Adrenal gland (tissue), 19 donors: ENCODE measurements at places on chromosomes 5 and 9.

DNA sequence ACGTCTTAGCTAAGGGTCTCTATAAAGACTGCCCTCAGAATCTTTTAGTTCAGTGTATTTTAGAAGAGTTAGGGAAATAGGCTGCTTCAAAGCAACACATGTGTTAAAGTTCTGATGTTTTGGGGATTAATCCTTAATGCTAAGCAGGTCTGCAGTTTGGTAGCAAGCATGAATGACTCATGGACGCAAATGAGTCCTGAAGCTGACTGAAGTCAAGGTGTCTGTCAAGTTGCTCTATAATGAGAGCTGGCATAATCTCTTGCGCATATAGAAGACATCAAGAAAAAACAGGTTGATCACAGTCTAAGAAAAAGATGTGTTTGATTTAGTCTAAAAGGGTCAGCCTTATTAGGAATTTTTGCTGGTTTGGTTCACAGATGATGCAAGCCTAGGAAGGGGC lies 630.1 kb downstream of the CDH12 start:
- DNase-seq, result no peak

DNA sequence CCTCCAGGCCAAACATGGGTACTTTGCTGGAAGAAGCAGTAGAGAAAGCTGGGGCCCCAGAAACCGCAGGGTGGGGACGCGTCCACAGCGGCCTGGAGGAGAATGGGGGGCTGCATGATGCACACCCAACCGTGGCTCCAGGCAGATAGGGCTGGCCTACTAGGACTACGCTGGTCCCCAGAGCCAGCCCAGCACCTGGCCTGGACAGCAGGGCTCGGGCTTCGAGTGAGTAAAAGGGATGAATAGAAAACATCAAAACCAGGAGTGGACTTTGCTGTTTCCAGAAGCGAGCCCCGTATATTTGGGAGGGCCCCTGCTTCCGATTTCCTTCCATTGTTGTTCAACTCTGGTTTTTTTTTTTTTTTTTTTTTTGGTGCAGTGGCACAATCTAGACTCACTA lies 30.7 kb downstream of the DBH start:
- no peak for DNase-seq

- DNase-seq, result no peak
Measured at GRCh38 chr5:45109636-45110035, 300.9 kb downstream of the MRPS30 start.

GRCh38 chr5:33684496-33685159 lies 207.2 kb downstream of the ADAMTS12 start:
- DNase-seq, result no peak

DNA sequence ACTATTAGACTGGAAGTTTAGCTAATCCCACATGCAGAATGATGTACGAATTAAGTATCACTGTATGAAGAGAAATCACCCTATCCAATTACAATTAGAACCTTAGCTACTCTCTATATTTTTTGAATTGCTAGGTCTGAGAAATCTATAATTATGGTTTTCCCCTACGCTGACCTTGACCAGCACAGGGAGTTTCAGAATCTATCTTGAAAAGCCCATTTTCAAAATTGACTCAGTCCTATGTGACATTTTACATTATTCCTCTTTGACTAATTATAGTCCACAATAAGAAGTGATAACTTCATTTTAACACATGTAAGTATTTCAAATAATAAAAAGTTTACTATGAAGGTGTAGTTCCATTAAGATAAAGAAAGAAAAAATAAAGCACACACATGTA lies 21.5 kb downstream of the NUDT12 start:
- DNase-seq, result no peak

DNA sequence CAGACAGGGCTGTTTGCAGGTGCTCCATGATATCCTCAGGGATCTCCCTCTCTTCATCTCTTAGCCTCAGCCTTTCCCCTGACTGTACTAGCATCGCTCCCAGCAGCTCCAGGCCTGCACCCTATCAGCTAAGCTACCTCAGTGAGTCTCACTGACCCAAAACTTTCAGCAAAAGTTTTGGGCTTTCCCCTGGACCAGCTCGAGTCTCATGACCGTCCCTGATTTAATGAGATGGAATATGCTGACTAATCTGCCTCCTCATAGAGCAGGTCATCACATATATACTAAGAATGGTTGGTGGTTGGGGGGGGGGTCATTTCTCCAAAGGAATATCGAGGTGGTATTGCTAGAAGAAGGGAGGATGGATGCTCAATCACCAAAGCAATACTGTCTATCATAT lies 151.5 kb downstream of the NR3C1 start:
- DNase-seq, result no peak

DNA sequence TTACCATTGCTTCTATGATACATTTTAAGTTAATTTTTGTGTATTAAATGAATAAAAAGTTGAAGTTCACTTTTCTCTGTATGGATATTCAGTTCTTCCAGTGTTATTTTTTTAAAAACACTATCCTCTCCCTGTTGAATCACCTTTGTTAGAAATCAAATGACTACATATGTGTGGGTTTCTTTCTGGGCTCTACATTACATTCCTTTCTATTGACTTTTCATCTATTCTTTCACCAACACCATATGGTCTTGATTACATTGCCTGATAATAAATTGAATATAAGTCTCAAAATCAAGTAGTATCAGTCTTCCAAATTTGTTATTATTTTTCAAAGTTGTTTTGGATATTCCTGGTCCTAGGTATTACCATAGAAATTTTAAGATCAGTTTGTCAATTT lies 7.3 kb upstream of the RASEF start:
- no peak for DNase-seq

DNA sequence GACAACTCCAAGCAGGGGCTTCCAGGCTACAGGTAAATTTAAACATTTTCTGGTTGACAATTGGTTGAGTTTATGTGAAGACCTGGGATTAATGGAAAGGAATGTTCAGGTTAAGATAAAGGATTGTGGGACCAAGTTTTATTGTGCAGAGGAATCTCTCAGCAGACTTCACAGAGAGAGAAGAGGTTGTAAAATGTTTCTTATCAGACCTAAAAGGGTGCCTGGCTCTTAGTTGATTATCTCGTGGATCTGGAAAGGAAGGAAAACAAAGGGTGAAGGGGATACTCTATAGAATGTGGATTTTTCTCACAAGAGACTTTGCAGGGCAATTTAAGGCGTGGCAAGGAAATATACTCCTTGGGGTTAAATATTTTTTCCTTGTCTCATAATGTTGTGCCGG lies 96.5 kb upstream of the RASGRF2 start:
- DNase-seq, result no peak

GRCh38 chr5:17878541-17878940 lies 244.3 kb downstream of the TAF11L14 start:
- no peak for DNase-seq

- DNase-seq, result peak; percentile 72
Measured at GRCh38 chr9:137881591-137882505, 4.3 kb downstream of the CACNA1B start.

DNA sequence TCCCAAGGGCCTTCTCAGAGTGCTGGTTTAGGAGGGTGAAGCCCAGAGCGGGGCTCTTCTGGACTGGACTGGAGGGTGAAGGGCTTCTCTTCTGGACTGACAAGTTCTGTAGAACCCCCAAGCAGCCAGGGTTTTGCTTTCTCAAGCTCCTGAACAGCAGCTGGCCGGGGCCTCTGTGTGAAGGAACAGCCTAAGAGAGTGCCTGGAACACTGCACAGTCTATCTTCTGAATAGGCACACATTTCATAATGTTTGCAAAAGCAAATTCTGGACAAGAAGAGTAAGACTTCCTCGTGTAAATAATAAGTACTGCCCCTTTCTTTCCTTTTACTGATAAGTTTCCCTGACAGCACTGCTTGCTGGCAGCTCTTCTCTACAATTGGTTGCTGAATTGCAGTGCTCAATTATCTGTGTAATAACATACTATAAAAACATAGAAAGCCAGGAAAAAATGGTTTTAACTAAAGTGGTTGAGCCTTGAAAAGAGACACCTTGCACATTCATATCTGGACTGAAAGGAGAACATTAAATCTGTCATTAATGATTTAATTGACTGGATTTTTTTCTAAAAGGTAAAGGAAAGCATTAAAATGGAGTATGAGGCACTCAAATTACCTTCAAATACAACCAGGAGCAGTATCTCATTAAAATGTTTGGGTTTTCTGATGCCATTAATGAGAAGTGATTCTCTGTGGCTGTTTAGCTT lies 20.5 kb downstream of the MAST4 start:
- no peak for DNase-seq

DNA sequence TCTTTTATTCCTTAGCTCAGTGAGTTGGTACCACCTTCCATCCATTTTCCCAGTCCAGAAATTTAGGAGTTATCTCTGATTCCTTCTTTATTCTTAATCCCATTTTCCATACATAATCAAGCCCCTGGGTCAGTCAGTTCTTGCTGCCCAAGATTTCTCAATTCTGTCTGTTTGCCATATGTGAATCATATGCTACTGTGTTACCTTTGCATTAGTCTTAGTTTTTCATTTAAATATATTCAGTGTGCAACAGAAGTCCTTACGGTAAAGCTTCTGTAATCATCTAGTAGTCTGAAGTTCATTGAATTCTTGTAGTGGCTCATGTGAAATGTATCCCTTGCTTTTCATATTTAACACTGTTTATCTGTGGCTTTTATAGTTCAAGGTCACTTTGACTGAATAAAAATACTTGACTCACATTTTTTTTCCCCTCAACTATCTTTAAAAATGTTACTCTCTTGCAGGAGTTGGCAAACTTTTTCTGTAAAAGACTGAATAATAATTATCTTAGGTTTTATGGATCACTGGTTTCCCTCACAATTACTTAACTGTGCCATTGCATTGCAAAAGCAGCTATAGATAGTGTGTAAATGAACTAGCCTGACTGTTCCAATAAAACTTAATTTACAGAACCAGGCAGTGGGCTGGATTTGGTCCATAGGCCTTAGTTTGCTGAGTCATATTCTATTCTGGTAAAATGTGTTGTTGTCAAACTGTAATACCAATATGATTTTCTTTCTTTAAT lies 6.9 kb downstream of the KIAA1958 start:
- peak; percentile 32 for DNase-seq

- no peak for DNase-seq
Measured at GRCh38 chr9:13479096-13479495, 199.6 kb upstream of the MPDZ start.

DNA sequence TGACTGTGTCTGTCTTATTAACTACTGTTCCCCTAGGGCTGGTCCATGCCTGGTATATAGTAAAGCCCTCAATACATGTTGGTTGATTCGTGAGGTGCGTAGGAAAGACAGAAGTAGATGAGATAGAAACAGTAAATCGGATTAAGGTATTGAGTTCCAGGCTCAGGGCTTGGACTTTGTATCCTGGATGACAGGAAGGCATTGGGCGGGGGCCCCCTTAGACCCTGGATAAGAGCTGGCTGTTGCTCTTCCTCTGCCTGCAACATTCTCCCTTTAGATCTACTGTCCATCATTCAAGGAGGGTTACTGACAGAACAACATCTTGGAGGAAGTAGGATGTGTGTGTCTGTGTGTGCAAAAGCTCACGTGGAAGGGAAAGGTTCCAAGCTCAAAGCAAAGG lies 31.2 kb upstream of the CTNNA1 start:
- DNase-seq, result no peak

DNA sequence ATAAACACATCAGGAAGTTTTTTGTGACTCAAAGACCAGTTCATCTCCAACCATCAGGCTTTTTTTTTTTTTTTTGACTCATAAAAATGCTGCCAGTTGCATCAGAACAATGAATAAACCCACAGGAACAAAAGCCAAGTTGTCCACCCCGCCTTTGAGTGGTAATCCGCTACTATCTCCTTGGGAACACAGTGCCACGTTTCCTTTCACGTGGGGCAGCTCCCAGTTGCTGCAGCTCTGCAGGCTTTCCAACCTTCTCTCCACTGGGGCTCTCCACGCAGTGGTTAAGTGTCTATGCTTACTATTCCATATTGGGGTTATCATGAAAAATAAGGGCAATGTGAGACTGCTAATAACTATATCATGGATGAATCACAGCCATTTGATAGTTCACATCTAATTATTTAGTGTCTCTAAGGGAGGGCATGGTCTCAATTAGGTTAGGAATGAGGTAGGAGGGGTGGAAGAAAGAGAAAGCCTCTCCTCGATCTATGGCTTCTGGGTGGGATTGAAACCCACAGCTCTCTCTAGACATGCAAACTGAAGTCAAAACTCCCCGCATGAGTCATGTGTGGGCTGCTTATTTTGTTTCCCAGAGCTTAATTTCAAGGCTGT lies 55.8 kb upstream of the ACTBL2 start:
- no peak for DNase-seq

DNA sequence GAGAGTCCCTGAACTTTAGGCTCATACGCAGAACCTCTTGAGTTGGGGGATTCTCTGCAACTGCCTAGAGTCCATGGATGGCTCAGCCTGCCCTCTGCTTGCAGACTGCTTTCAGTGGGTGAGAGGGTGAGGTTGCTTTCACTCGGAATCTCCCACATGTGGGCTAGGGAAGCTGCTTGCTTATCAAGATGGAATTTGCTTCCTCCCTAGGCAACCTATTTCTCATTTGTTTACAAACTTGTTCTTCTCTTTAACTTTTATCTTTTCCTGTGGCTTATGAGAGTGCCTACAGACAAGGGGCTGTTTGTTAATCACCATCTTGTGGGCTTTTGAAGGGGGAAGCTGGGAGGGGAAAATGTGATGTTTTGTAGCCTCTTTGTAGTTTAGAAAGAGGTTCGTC lies 10.0 kb downstream of the TLE4 start:
- no peak for DNase-seq

DNA sequence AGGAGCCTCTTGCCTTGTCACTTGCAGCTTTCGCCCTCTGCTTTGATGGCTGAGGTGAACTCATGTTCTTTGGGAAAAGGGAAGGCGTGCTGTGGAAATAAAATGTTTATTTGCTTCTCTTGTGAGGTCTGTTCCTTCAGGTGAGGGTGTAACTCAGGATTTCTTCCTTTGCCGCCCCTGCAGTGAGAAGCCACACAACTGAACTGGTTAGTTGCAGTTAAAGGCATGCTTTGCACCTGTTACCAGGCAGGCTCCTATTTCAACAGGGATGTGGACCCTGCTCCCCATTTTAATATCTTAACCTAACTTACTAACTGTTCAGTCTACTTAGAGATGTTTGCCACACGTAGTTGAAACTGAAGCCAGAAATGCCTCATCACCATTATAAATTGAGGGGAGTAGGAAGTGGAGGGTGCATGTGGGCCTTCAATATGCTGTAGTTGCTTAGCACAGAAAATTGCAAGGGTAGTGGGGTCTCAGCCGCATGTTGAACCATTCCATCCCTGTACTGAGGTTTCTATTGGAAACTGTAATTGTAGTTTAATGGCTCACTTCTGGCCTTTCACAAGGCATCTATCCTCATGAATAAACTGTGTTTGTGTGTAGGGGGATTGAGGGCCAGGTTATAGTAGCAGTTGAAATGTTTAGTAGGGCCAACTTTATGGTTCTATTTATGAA lies 7.9 kb downstream of the RACK1 start:
- no peak for DNase-seq

GRCh38 chr5:143751342-143751741 lies 60.6 kb upstream of the HMHB1 start:
- no peak for DNase-seq

DNA sequence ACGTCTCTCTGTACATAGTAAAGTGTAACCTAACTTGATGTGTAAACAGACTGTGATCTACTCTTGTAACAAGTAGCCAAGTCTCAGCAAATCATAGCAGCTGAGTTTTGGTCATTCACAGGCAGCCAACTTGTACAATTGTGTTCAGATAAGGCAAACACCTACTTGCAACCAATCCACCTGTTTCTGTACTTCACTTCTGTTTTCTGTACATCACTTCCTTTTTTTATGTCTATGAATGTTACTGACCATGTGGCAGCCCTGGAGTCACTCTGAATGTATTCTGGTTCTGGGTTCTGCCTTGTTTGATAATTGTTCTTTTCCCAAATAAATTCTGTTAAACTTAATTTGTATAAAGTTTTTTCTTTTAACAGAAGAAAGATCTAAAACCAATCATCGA lies 26.0 kb downstream of the RLN2 start:
- no peak for DNase-seq

- no peak for DNase-seq
Measured at GRCh38 chr5:169970339-169970738, 10.0 kb downstream of the INSYN2B start.
